AG04449 (cell line): ENCODE measurements at places on chromosomes 16 and 17.

- no peak for DNase-seq
These were observed 2.3 kb downstream of the C17orf58 start for GRCh38 chr17:67993998-67994361.

DNA sequence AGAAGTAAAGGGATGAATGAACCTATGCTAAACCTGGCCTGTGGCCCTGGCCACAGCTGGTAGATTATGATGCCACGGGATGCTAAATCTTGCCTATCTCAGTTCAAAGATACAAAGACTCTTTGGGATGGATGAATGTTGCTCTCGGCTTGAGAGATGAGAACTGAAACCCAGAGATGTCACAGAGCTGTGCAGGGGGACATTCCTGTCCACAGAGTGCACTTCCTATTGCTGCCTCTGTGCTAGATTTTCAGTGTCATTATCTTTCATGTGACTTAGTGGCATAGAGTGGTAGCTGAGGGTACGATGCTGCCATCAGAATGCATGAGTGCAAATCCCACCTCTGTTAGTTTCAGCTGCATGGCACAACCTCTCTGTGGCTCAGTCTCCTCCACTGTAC lies 2.3 kb upstream of the MT1M start:
- DNase-seq = no peak

- DNase-seq = no peak
These were observed 18.9 kb downstream of the TMEM132E start for GRCh38 chr17:34598161-34598776.

DNA sequence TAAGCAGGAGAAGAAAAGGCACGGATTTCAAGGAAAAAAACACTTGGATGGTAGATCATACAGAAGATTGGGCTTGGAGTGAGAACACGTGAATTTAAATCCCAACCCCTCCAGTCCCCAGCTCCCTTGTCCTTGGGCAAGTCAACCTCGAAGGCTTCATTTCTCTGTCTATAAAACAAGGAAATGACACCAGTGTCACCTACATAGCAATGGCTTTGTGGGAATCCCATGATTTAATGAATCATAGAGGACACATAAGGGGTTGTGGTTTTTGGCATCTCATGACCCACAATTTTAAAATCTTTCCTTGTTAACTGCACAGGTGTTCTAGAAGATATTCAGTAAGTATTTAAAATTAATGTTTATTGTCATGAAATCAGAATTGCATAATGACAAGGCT lies 8.2 kb upstream of the CCL2 start:
- no peak for DNase-seq

GRCh38 chr16:11342021-11342855 lies 3.0 kb upstream of the RMI2 start:
- DNase-seq = no peak

DNA sequence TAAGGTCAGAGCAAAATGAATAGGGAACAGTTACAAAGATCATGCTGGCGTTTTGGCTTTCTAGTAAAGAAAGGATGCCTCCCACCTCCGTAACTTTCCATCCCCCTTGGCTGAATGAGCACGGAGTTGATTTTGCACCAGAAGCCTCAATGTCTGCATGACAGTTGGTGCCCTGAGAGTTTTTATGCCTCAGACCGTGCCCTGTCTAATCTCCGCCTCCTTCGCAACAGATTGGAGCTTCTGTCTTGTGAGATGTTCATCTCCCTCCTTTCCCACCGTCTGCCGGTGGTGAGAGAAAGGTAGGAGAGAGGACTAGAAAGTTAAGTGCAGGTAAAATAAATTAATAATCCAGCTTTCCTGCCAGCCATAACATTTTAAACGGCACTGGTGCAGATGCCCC lies 1.9 kb downstream of the HS3ST4 start:
- no peak for DNase-seq
